ENCODE measurements at places on chromosomes 6 and 20. TPM values are rescaled to one million over a fixed set of nuclear protein-coding genes. Genes with fewer than 3 reads are reported as not detected.

Gene TP53INP2
- 4.5 TPM for total RNA-seq

Gene SLC2A10
- total RNA-seq: 90.1 TPM

Gene SLC24A3
- total RNA-seq: not detected

Gene BPIFB1
- total RNA-seq: not detected

Gene LRRN4
- total RNA-seq: not detected

Gene COL11A2
- 0.15 TPM for total RNA-seq

Gene AVP
- not detected for total RNA-seq

Gene CLIC5
- not detected for total RNA-seq

Gene GFOD1
- total RNA-seq: 9.3 TPM

Gene SIRPD
- not detected for total RNA-seq

Gene SRSF3
- 278 TPM for total RNA-seq

Gene KCNK15
- 0.29 TPM for total RNA-seq

Gene WFDC2
- total RNA-seq: not detected

Gene HLA-DQA1
- total RNA-seq: not detected

Gene IL17A
- not detected for total RNA-seq

Gene VARS1
- 60.0 TPM for total RNA-seq

Gene C4A
- total RNA-seq: 4.1 TPM

Gene GABRR2
- total RNA-seq: 0.15 TPM

Gene WFDC12
- total RNA-seq: not detected

Gene IPCEF1
- total RNA-seq: under 0.01 TPM

Gene RALGAPB
- 32.7 TPM for total RNA-seq

Gene BMP5
- total RNA-seq: 0.17 TPM

Gene KHDRBS2
- total RNA-seq: not detected

Gene MBOAT1
- 4.8 TPM for total RNA-seq

Gene LPIN3
- 5.4 TPM for total RNA-seq

Gene RAET1G
- 5.8 TPM for total RNA-seq

Gene LHFPL5
- total RNA-seq: not detected

Gene CRIP3
- not detected for total RNA-seq

Gene GJA10
- not detected for total RNA-seq

Gene HLA-DOA
- total RNA-seq: under 0.01 TPM

Gene TREM1
- 0.50 TPM for total RNA-seq

Gene RAET1E
- total RNA-seq: 2.2 TPM

Gene LAMA2
- 92.6 TPM for total RNA-seq

Gene RCAN2
- total RNA-seq: 2.2 TPM

Gene RUNX2
- 4.5 TPM for total RNA-seq

Gene MCCD1
- not detected for total RNA-seq

Gene TTLL9
- 0.17 TPM for total RNA-seq

Gene CLVS2
- total RNA-seq: under 0.01 TPM

Gene C6orf141
- total RNA-seq: 1.3 TPM

Gene DEFB127
- total RNA-seq: not detected

Gene DEFB121
- not detected for total RNA-seq

Gene CYP39A1
- total RNA-seq: 1.3 TPM

Gene ABHD16B
- total RNA-seq: not detected

Gene FAM217A
- not detected for total RNA-seq

Gene SEL1L2
- not detected for total RNA-seq

Gene TFAP2C
- total RNA-seq: not detected

Gene SLC44A4
- not detected for total RNA-seq

Gene ANGPT4
- total RNA-seq: not detected

Gene TFAP2D
- not detected for total RNA-seq

Gene TMC2
- total RNA-seq: not detected

Gene ALDH5A1
- 0.15 TPM for total RNA-seq

Gene MRPS26
- 31.4 TPM for total RNA-seq

Gene KATNA1
- 27.3 TPM for total RNA-seq

Gene KHDC1
- 8.1 TPM for total RNA-seq

Gene GTF2H4
- total RNA-seq: 8.8 TPM
